Activated CD8-positive, alpha-beta memory T cell treated with anti-CD3 and anti-CD28 coated beads for 1 hour (primary cell): ENCODE measurements at places on chromosomes 5 and 9.

DNA sequence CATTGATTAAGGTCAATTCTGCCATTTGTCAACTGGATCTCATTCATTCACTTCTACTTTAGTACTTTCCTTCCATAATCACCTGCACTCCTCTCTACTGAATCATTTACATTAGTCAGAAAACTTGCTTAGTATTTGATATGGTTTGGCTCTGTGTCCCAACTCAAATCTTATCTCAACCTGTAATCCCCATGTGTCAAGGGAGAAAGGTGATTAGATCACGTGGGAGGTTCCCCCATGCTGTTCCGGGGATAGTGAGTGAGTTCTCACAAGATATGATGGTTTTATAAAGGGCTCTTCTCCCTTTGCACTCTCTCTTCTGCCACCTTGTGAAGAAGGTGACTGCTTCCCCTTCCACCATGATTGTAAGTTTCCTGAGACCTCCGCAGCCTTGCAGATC, 23.7 kb upstream of the UGCG start:
- no peak for DNase-seq

- DNase-seq: no peak
These were observed 36.3 kb upstream of the CRB2 start for GRCh38 chr9:123319541-123320339.

DNA sequence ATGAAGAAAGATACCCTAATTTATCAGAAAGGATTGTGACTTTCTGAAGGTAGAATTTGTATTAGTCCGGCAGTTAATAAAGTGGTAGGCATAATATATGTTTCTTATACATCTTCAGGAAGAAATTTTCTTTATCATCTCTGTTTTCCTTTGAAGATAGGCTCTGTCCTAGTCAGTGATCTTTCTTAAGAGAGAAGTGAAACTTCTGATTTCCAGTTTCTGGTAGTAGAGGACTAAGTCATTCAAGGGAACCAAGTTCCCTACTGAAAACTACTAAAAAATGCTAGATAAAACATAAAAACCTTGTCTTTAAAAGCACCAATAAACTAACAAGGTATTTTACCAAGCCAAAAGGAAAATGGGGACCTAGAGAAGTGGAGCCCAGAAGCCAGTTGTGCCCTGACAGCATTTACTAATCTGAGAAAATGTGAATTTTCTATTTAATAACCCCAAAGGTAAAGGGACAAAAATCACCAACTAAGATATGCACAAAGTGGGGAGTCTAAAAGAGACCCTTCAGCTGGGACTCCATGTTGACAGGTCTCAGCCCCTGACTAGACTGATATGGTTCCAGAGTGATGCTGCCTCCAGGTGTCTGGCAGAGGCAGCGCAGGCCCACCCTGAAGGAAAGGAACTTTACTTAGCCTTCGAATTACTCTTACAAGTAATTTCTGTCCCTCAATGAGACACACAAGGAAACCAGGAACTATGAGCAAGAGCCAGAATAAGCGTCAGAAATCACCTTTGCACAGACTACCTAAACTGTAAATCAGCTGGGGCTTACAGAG, 72.7 kb downstream of the FAM78A start:
- no peak for DNase-seq

DNA sequence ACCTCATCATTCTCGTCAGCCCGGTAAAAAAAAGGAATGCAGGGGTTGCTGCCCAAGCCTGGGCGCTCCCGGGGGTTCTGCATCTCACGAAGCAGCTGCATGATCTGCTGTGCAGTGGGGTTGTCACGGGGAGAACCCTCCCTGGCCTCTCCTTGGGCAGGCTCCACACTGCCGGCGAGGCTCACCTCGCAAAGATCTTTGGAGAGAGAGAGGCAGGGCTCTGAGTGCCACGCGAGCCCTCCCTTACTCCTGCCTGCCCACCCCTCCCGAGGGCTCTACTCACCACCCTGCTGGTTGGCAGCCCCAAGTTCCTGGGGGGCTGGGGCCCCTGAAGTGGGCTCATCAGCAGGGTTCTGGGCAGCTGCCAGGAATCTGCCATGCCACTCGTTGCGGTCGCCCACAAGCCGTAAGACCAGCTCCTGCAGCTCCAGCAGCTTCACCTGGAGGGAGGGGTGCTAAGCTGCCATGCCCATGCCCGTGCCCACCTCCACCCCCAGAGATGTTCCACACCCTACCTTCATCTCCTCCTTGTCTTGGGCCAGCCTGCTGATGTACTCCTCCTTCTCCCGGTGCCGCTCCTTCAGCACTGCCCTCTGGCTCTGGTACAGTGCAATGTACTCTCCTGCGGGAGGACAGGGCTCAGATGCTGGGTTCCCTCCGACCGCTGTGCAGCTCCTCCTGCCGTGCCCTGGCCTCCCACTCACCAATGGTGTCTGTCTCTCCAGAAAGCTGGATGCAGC, 18.6 kb downstream of the GOLGA2 start:
- DNase-seq: no peak

DNA sequence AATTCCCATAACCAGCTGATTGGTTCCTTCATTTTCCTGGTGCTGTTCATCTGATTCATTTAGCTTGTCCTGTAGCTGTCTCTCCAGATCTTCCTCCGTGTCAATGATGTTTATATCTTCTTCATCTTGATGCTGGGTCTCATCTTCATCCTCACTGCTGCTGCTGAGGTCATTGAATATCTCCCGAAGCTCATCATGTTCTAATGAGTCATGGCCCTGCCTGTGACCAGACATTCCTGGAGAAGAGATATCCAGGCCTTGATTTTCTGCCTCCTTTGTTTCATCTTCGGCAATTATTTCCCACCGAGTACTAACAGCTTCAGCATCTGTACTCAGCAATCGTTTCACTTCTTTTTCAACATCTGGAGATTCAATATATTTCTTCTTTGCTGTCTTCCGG, 1.4 kb downstream of the TAF7 start:
- no peak for DNase-seq

- DNase-seq: no peak
These were observed 32.2 kb upstream of the UBAC1 start for GRCh38 chr9:135993409-135993742.

GRCh38 chr9:128877852-128878251, 3.9 kb downstream of the KYAT1 start:
- DNase-seq: no peak

DNA sequence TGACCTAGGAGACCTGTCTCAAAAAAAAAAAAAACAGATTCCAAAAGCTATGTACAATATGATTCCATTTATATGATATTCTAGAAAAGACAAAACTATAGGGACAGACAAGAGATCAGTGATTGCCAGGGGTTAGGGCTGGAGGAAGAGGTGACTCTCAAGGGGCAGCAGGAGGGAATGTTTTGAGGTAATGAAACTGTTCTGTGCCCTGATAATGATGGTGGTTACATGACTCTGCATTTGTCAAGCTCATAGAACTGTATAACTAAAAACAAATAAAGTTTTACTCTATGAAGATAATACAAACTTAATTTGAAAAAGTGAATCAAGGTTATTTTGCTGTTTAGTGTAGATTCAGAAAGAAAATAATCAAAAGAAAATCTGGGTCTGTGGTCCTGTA, 125.3 kb upstream of the IQGAP2 start:
- DNase-seq: no peak

DNA sequence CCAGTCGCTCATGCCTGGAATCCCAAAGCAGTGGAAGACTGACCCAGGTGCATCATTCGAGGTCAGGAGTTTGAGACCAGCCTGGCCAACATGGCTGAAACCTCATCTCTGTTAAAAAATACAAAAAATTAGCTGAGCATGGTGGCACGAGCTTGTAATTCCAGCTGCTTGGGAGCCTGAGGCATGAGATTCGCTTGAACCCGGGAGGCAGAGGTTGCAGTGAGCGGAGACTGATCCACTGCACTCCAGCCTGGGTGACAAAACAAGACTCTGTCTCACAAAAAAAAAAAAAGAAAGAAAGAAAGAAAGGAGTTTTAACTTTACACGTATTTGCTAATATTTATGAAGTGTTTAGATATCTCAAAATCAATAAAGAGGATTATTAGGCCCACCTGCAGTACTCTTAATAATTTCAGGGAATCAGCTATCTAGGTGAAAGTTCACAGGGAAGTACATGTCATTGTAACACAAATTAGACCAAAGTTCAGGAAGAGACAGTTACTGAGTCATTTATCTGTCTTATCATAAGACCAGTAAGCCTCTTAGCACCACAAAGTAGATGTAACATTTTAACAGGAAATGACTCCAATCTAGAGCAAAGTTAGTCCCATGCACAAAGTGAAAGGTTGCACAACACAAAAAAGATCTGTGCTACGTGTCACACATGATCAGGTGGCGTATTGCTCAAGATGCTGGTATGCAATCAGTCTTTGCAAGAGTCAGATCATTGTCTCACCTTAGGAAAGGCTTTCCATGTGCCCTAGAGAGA, 34.1 kb upstream of the PLIN2 start:
- DNase-seq: no peak

DNA sequence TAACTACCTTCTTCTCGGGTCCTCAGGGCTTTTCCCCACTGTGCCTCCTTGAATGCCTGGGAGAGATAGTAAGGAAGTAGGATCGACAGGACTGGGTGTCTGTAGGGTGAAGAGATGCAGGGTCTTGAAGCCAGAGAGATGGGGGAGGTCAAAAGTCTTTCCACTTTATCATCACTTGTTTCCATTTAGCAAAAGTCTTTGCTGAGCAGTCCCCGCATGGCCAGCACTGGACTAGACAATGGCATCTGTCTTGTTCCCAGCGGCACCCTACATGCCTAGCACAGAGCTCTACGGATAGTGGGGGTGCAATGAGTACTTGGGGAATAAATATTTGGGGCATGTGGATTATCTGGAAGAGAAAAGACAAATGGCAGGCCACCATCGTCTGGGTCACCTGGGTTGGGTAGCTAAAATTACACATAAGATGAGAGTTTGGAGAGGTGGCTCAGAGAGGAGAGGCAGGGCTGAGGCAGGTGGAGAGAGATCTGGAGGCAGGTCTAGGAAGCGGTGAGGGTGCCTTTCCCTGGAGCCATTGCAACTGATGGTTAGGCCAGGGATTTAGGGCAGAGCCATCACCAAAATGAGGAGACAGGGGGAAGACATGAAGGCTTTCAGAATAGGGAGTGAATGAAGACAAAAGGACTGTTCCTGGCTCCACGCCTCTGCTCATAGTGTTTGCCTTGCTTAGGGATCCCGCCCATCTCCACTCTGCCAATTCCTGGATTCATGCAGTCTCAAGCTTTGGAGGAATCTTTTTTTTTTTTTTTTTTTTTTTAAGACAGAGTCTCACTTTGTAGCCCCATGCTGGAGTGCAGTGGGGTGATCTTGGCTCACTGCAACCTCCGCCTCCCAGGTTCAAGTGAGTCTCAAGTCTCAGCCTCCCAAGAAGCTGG, 250.8 kb upstream of the KLF4 start:
- no peak for DNase-seq

- DNase-seq: no peak
These were observed 137.0 kb downstream of the WDR41 start for GRCh38 chr5:77355080-77355479.

DNA sequence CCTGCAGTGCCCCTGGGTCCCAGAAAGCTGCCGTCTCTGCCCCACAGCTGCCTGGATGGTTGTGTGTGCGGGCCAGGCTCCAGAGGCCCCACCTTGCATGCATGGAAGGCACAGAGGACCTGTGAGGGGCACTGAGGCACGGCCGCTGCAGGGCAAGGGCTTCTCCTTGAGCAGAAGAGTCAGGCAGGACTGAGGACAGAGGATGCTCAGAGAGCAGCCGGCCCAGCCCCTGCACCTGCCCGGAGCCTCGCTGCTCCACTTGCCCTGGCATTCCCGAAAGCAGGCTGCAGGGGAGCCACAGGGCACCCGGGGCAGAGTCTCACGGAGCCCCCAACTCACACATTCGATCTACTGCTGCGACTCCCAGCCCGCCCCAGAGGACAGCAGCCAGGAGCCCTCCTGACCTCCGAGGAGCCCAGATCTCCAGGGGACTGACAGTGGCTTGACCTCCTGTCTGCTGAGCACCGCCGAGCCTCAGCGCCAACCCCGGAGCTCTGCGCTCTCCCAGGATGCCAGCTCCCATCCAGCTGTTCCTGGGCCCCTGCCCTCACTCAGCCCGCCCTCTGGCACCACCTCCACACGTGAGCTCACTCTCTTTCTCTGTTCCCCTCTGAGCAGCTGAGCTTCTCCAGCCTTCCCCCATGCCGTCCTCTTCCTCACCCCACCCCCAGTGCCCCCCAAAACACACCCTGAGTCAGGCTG, 95.0 kb downstream of the KCNT1 start:
- no peak for DNase-seq

DNA sequence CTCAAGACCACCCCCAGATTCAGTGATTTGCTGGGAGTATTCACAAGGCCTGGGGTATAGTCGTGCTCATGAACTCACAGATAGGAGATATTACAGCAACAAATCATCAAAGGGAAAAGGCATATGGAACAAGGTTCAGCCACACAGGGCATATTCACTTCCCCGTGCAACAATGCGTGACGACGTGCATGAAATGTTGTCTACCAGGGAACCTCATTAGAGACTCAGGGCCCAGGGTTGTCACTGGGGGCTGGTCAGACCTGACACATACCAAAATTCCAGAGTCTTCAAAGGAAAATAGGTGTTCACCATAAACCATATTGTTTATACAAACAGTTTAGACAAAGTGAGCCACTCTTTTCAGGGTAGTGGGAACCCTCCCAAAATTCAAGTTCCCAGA, 212.4 kb downstream of the RFK start:
- DNase-seq: no peak

- DNase-seq: no peak
These were observed 1763.0 kb upstream of the C9orf72 start for GRCh38 chr9:29336281-29336680.

DNA sequence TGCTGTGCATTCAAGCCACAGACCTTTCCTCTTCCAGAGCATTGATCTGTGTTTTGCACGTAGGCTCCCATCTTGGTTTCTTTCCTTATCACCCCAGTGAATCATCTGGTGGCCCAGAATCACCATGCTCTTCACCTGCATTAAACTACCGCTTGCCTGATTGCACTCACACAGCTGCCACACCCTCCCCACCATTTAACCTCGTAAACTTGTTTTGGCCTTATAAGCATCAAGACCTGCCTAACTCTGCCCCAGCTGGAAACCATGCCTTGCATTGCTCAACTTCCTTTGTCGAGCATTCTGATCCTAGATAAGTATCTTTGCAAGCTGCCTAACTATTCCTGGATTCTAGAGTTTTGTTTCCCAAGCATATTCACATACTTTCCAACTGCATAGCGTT, 369.6 kb upstream of the SEMA6A start:
- DNase-seq: no peak

- DNase-seq: no peak
These were observed 106.0 kb downstream of the ENC1 start for GRCh38 chr5:74534397-74535129.

GRCh38 chr5:18745988-18746615, 1111.8 kb downstream of the TAF11L14 start:
- DNase-seq: no peak

- DNase-seq: no peak
These were observed 1168.7 kb upstream of the SEMA6A start for GRCh38 chr5:117743337-117743736.
